ENCODE measurements at places on chromosomes 7 and 10.
A peak's percentile ranks its signal among the peaks of the same experiment; 100 is the strongest.

GRCh38 chr10:118922226-118922625 lies 107.3 kb upstream of the NANOS1 start:
- DNase-seq = peak; percentile 3

DNA sequence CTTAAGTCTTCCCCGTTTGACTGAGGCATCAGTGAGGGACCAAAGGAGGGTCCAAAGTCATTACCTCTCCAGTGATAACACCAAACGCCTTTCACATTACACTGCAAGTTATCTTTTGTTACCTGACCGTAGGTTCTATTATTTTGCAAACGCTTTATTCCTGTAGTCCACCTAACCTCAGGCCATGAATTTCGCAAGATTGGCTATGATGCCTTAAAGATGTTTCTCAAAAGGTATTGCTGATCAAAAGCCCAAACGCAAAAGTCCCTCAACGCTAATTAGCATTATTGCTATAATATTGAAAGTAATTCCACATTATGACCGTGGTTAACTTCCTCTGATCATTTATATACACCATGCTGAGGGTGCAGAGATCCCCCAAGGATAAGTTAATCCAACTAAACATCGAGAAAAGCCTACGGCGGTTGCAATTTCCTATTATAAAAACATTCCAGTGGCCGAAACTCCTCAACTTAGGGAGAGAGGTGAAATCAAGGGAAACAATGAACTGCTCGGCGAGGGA lies 649 bp downstream of the DNA2 start:
- no peak for DNase-seq

GRCh38 chr10:11183015-11183414 lies 165.3 kb downstream of the CELF2 start:
- DNase-seq = no peak

GRCh38 chr7:96069401-96069800 lies 252.5 kb downstream of the SLC25A13 start:
- no peak for DNase-seq

GRCh38 chr7:31488562-31489203 lies 25.2 kb upstream of the ITPRID1 start:
- DNase-seq = peak; percentile 74

GRCh38 chr7:31410265-31410664 lies 69.7 kb upstream of the NEUROD6 start:
- peak; percentile 56 for DNase-seq

GRCh38 chr7:45573204-45573603 lies 964 bp upstream of the ADCY1 start:
- DNase-seq = no peak

GRCh38 chr10:87635498-87636312 lies 24.0 kb upstream of the PAPSS2 start:
- peak; percentile 80 for DNase-seq

- no peak for DNase-seq
These were observed 11.2 kb upstream of the SEM1 start for GRCh38 chr7:96720843-96721242.

DNA sequence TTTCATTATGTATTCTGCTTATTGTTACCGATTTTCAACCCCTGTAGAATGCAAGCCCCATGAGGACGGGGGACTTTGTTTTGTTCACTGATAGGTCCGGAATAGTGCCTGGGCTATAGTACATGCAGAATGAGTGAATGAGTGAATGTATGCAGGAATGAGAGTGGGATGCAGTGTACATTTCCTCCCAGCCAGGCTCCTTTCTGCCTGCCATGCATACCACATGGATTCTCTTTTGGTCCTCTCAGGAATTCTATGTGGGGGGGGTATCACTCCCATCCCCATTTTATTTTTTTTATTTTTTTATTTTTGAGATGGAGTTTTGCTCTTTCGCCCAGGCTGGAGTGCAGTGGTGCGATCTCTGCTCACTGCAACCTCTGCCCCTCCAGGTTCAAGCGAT lies 16.7 kb downstream of the TRIM56 start:
- no peak for DNase-seq

DNA sequence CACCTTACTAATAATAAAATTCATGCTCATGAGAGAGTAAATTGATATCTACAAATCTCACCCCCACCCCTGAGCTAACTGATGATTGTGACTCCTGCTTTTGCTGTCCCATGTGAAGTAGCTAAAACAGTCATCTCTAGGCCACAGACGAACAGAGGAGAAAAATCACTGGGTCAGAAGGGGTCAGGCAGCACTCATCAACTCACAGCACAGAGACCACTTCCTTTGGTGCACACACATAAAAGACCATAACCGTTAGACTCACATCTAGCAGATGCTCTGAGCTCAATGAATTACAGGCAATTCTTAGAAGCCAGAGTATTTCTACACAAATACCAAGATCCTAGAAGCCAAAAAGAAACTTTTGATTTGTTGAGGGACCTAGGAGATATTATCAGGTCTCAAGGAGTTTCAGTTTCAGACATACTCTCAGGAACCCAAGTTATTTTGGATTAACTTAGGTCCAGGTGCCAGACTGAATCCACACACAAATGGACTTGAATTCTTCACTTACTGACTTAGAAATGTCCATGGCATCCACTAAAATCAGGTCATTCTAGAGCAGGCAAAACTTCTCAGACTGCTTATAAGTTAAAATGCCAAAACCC lies 65.0 kb upstream of the TES start:
- DNase-seq = no peak

DNA sequence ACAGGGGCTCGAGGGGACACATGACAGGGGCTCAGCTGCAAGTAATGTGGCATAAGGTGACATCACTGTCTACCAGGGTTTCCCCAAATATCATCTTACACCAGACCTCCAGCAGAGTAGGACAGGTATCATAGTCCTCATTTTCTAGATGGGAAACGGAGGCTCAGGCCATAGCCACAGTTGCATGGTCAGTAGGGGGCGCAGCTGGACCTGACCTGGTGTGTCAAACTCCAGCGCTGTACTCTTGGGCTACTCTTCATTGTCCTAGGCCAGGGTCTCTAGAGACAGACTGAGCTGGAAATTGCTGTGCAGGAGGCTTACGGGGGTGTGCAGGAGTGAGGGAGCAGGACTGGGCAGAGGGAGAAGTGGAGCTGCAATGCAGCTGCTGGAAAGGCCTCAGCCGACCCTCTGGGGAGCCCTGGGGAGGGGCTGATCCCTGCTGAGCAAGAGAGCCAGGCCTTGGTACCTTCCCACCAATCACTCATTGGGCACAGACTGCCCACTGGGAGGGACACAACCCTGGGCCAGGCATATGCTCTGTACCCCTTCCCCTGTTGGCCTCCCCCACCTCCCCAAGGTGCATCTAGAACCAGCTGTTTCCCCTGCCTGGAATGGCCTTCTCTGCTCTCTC lies 89.9 kb downstream of the CDH23 start:
- peak; percentile 11 for DNase-seq

GRCh38 chr7:146054909-146055308 lies 61.7 kb upstream of the CNTNAP2 start:
- no peak for DNase-seq

DNA sequence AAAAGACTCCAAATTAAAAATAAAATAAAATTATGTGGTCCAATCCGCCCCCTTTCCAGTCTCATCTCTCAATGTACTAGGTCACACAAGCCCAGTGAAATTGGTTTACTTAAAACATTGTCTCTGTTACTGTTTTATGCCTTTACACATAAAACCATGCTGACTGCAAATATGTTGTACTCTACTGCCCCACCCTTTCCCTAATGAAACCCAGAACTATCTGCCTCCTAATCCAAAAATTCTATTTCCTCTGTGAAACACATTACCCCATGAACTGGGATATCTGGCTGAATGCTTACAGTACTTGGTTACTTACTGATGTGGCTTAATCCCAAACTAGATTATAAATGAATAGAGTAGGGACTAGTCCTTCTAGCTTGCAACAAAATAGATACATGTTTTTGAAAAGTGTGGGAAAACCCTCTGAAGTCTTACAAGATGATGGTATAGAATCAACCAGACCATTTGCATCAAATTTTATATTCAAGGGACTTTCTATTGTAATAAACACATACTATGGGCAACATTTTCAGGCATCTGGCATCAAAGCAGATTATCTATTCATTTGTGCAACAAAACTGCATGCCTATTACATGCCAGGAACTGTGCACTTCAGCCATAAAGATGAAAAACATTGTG lies 10.0 kb upstream of the KMT2E start:
- no peak for DNase-seq

GRCh38 chr7:142298627-142299026 lies 40.8 kb upstream of the PRSS58 start:
- DNase-seq = no peak

- no peak for DNase-seq
These were observed 63.5 kb downstream of the PIK3AP1 start for GRCh38 chr10:96656839-96657238.

- no peak for DNase-seq
These were observed 42.0 kb downstream of the LYZL2 start for GRCh38 chr10:30587522-30588031.

DNA sequence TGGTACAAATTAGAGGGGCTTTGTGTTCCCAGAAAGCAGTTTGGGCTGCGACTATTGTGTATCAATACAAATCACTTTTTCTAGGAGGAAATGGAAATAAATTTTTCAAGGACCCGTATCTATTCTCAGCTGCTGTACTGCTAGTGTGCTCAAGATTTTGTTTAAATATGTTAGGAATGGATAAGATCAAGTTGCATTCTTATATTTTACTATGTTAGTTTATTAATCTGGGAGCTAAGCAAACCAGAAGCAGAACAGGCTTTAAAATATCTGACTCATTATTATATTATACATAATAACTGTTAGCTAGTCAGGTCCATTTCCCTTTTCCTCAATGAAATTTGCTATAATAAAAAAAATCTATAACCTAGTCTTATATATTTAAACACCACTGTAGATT lies 11.1 kb upstream of the GLCCI1 start:
- no peak for DNase-seq

GRCh38 chr10:30436191-30436611 lies 2.2 kb downstream of the MAP3K8 start:
- peak; percentile 84 for DNase-seq

GRCh38 chr10:102504179-102504975 lies 605 bp downstream of the SUFU start:
- no peak for DNase-seq

GRCh38 chr7:103989200-103989784 lies at the start of gene RELN:
Gene RELN (minus strand): TSS chr7:103989658. CDS start chr7:103989356, 302 bp downstream.
- peak; percentile 16 for DNase-seq

- DNase-seq = peak; percentile 83
These were observed 106.7 kb downstream of the CUX1 start for GRCh38 chr7:101924171-101924570.

DNA sequence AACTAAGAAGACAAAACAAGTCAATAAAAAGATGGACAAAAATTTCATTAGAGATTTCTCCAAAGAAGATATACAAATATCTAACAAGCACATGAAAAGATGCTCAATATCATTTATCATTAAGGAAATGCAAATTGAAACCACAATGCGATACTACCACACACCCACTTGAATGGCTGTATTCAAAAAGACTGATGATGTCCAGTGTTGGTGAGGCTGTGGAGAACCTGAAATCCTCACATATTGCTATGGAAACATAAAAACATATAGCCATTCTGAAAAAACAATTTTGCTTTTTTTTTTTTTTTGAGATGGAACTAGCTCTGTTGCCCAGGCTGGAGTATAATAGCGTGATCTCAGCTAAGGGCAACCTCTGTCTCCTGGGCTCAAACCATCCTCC lies 124.1 kb upstream of the LAMB4 start:
- DNase-seq = peak; percentile 59

DNA sequence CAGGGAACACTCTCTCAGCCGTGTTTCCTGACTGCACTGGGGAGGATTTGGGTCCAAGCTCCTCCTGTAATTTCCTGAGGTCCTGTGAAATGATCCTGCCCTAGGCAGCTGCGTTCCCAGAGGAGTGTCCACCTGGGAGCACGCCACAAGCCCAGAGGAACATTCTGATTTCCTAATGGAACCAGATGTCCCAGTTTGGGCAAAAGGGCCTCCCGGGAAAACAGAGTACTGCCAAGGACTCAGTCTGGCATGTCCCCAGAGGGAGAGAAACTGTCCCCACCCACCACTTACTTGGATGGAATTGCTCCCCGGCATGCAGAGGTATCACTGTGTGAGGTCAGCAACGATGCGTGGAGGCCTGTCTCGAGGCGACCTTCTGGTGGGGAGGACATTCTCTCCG lies 34.5 kb downstream of the ASB13 start:
- DNase-seq = no peak

GRCh38 chr7:116809636-116810266 lies 52.6 kb upstream of the CAPZA2 start:
- peak; percentile 40 for DNase-seq

DNA sequence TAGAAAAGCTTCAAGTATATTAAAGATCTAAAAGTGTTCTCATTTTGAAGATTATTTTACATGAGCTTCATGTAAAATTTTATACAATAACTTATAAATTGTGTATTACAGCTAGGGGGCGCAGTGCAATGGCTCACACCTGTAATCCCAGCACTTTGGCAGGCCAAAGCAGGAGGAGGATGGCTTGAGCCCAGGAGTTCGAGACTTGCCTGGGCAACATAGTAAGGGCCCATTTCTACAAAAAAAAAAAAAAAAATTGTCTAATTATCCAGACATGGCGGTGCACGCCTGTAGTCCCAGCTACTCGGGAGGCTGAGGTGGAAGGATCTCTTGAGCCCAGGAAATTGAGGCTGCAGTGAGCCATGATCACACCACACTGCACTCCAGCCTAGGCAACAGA lies 16.6 kb downstream of the ACBD5 start:
- no peak for DNase-seq

GRCh38 chr7:19066170-19066569 lies 51.3 kb downstream of the TWIST1 start:
- peak; percentile 55 for DNase-seq

- no peak for DNase-seq
These were observed 195.2 kb upstream of the FOXK1 start for GRCh38 chr7:4486907-4487306.

- no peak for DNase-seq
These were observed 96.7 kb upstream of the LAMB4 start for GRCh38 chr7:108226816-108227299.

- no peak for DNase-seq
These were observed 305.6 kb downstream of the ARL4A start for GRCh38 chr7:12993025-12993424.

- DNase-seq = no peak
These were observed 12.7 kb downstream of the AFAP1L2 start for GRCh38 chr10:114391599-114391998.

DNA sequence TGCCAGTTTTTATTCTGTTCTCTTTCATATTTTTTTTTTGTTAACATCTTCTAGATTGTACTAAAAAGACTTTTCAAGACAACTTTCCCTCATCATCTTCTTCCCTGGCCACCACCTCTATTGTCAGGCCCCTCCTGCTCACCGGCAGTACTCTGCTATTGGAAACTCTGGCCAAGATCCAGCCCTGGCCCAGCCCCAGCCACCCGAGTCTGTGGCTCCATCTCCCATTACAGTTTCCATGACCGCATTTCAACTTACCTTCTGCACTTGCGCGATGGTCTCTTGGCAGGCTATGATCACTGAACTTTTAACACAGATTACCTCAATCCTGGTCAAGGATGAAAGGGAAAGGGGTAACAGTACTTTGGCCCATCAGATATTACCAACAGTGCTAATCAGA lies 137.7 kb upstream of the POM121L12 start:
- DNase-seq = no peak

GRCh38 chr7:36978461-36978860 lies 254.2 kb upstream of the AOAH start:
- DNase-seq = no peak
